Fibroblast of mammary gland (primary cell): ENCODE measurements at places on chromosomes 5 and 9.
A peak's percentile ranks its signal among the peaks of the same experiment; 100 is the strongest.

GRCh38 chr9:87958591-87958990, 15.7 kb downstream of the CDK20 start:
- no peak for DNase-seq

- DNase-seq: no peak
These were observed 64.7 kb upstream of the CHD1 start for GRCh38 chr5:98993512-98993911.

- DNase-seq: no peak
These were observed 39.9 kb downstream of the RHOBTB3 start for GRCh38 chr5:95770830-95771708.

- no peak for DNase-seq
These were observed at the start of gene KCNIP1 for GRCh38 chr5:170503990-170504596. Gene KCNIP1 (plus strand): TSS chr5:170504020.

GRCh38 chr5:128772356-128772755, 192.9 kb upstream of the SLC27A6 start:
- DNase-seq: no peak

GRCh38 chr5:82784521-82784920, 292.7 kb downstream of the TMEM167A start:
- no peak for DNase-seq

DNA sequence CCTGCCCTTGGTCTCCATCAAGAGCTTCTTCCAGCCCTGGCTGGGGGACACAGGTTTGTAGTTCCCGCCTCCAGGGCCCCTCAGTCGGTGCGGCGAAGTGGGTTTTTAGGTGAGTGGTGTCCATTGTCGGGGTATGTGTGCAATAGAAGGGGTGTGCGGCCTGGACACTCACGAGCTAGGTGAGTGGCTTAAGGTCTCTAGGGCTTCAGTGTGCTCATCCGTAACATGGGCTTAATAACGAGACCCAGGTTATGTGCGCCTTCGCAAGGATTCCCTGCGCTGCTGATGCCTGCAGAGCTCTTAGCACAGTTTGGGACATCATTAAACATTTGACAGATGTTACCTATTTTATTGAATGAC, 656 bp downstream of the CEP78 start:
- peak; percentile 6 for DNase-seq

DNA sequence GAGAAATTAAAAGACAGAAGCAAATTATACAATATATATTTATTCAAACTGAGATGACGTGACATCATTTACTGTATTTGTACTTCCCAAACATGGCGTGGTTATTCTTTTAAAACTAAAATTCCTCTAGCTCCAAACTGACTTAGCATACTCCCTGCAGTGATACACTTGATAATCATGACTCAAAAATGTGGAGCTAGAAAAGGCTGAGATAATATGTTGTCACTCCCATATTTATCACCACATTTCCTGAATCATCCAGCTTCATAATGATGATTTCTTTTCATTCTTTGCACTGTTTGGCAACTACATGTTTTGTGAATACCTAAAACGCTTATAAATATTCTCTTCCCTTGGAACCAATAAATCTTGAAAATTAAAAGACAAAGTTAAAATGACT, 341.0 kb downstream of the EBF1 start:
- peak; percentile 85 for DNase-seq

DNA sequence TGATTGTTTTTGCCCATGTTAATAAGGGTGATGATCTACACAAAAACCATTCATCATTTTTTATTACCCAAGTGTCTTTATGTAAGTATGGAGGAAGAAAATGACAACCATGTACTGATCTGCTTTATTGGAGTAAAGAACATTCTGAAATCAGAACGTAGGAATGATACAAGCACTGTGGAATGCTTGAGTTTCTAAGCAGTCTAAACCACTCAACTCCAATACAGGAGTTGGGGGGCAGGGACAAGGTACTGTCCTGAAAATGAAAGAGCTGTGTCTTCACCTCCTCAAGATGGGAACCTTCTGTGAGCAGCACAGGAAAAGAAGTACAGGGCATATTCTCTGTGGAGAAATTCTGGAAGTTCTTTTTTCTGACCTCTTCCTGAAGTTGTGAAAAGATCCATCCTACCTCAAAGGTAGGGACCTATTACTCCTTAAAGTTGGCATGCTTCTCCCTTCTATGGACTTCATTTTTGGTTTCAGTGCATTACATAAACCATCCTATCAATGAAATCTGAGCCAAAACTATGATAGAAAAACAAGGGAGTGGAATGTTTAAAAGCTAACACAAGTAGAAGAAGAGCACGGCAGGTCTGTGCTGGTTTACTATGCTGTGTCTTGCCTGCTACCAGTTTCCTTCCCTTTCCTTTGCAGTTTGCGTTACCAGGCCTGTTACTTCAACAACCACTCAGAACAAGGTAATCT, 202.6 kb downstream of the SEMA5A start:
- DNase-seq: no peak

DNA sequence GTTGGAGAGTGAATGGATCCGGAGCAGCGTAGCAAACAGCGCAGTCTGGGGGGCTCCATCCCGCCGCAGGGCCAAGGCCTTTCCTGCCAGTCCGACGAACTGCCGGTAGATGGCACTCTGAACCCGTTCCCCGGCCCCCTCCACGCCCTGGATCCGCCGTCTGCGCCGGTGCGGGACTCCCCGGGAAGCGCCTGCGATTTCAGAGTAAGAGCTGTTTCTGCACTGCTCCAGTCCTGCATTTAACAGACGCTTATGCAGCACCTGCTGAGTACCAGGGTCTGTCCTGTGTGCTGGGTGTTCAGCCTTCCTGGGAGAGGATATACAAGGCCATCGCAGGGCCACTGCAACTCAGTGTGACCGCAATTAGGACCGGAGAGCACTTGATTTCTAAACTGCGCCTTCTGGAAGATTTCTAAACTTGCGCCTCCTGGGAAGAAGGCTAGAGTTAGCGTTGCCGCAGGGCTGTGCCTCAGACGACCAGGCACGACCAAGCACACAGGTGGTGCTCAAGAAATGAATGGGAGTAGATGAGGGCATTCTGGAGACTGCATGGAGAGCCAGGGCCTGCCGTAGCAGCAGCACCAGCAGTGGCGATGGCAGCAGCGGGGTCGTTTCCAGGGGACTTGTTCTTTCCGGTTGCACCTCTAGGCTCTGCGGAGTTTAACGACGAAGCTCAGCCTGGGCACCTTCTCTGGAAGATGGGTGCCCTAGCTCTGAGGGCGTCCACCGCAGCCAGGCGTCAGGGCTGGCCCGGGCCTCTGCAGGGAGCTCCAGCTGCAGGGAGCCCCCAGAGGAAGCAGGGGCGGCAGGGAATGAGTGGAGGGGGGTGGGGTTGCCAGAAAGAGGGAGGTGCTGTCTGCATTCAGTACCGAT, 14.3 kb upstream of the TIFAB start:
- DNase-seq: peak; percentile 53

GRCh38 chr5:1505506-1506241, 18.1 kb downstream of the LPCAT1 start:
- DNase-seq: no peak

DNA sequence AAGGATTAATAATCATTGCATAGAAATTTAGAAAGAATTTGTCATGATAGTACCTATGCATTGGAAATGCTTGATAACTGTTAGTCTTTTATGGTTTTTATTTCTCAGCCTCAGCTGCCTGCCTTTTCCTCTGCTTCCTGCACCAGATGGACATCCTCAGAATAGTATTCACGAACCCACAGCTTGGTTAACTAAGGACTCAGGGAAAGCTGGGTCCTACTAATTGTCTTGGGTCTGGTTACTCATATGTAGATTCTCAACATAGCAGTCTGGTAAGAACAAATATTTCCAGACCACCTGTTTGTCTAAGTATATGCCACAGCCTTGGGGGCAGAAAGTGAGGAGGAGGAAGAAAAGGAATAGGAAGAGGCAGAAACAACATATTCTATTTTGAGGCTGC, 464.5 kb upstream of the SMARCA2 start:
- DNase-seq: no peak

DNA sequence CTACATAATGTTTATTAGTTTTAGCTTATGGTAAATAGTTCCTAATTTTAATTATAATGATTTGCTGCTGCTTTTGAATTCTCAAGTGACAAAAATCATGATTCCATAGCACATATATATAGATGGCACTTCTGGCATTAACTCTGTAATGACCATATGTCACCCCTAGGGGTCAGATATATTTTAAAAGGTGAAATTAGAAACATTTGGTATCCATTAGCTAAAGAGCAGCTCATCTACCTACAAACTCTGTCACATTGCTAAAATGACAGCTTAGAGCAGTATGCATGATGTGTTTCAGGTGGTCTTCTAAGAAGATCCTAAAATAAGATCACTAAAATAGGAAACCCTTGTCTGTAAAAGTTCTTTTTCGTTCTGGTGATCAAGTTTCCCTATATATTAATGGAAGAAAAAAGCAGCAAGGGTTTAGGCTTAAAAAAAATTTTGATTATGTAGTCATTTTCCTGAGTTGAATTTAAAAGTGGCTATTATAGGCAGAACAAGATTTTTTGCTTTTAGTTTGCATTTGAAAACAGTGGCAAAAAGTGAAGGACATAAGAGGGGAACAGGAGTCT, 157.7 kb upstream of the POU5F2 start:
- DNase-seq: peak; percentile 11

GRCh38 chr9:120436983-120437475, 142.9 kb downstream of the CDK5RAP2 start:
- peak; percentile 47 for DNase-seq

DNA sequence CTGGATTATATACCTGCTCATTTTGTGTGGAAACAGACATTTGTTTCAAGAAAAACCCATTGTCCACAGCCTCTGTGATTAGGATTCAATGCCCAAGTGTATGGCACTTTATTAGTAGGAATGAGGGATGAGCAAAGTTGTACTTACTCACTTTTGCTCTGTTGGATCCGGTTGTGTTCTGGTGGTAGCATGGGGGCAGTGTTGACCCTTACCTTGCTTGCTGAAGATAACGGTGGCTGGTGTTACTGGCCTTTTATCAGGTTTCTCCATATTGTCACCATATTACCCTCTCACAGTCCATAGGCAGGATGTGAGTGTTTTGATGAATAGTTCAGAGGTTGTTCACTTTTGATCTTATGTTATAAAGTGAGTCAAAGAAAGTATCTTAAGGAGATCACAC, 42.7 kb upstream of the NUDT12 start:
- no peak for DNase-seq

- no peak for DNase-seq
These were observed 1.3 kb upstream of the IL3 start for GRCh38 chr5:132059043-132059695.

DNA sequence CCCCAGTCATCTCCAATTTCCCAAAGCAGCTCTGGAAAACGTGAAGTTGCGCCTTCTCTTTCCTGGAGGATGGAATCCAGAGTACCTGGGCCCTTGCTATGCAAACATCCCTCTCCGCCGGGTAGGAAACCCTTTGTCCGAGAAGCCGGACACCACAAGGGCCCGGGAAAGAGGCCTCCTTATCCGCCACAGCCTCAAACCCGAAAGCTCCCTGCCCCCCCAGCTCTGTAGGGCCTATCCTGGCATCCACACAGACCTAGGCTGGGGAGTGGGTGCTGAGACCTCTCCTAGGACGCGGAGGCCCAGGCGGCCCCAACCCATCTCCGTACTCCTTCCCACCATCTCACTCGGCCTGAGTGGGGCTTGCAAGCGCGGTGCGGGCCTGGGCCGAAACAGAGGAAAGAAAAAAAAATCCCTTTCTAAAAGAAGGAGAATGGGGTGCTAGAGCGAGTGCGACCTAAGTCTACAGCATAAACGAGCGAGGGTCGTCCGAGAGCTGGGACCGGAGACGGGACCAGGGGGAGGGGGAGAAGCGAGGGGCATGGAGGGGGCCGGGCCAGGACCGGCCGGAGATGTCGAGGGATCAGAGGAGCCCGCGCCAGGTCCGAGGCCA, 624 bp downstream of the FBXW11 start:
- DNase-seq: no peak

DNA sequence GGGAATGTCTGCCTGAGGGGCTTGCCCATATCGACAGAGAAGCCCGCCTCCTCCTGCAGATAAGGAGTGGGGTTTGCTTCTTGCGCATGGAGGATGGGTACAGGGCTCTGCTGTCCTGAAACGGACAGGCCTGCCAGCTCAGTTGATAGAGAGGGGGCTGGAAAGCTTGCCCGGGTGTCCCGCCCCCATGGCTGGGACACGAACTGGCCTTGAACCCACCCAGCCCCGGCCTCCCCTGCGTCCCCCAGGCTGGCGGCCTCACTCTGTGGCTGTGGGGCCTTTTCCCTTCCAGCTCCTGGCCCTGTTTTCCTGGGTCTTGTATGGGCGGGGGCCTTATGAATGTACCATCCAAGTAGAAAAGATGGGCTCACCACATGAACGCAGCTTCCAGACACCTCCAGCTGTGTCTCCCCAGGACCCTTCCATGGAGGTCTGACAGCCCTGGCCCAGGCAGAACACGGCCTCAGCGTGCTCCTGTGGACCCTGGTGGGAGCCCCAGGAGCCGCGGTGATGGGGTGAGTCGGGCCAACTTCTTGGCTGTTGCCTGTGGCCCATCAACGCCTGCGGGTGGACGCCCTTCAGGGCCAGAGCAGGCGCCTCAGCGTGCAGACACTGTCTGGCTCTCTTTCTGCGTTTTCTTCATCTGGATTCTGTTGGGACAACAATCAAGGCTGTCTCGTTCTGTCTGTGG, 15.9 kb upstream of the SLC2A6 start:
- no peak for DNase-seq

DNA sequence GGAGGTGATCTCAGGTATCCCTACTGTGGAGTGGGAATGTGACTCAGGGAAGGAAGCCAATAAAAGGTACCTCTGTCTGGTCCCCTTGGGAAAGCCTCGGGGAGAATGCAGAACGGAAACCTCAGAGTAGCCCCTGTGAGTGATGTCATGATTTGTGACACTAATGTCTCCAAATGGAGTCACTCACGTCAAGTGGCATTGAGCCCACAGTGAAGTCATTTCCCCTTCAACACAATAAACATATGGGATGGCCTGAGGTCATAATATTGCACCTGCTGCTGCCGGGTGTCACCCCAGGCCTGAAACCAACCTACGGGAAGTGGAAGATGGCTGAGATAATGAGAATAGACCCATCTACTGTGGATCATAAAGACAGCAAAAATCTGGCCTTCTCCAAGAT, 75.9 kb upstream of the GOLM1 start:
- DNase-seq: no peak

- peak; percentile 75 for DNase-seq
These were observed 92.9 kb upstream of the MTAP start for GRCh38 chr9:21709464-21710058.
